PC-9 (cell line): ENCODE measurements at places on chromosomes 12 and 14. TPM values are rescaled to one million over a fixed set of nuclear protein-coding genes. Genes with fewer than 3 reads are reported as not detected.

DNA sequence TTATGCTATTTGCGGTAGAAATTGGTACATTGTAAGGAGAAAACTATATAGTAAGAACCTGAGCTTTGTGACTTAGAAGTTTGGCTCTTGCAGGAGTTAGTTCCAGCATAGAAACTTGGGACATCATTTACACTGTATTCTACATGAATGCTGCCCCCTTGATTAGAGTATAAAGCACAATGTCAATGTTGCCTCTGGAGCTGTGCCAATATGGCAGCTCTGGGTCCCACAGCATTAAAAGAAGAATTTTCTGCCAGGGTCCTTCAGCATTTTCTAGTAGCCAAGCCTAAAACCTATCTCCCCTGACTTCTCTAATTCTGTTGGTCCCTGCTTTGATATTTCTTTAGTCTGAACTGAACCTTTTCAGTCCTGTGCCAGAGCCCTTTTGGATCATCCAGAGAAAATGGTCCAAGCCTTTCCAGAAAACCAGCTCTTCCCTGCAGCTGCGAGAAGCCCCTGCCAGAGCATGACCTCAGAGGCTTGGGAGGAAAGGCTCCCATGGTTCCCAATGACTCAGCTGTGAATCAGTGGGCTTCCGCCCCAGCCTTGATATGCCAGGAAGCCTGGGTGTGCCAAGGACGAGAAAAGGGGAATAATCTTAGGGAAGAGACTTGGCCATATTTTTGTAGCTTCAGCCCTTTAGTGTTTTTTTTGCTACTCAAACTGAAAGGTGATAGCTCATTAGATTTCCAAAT lies 43.2 kb downstream of the PLEKHG7 start:
- peak; percentile 59 for DNase-seq
- H3K4me3 ChIP-seq = no peak overlapping the region
- H3K27ac ChIP-seq = peak overlapping the region; percentile 29; the same call in 1 of the 2 replicates
- no peaks in the 10 kb centered on the region for H3K27me3 ChIP-seq

DNA sequence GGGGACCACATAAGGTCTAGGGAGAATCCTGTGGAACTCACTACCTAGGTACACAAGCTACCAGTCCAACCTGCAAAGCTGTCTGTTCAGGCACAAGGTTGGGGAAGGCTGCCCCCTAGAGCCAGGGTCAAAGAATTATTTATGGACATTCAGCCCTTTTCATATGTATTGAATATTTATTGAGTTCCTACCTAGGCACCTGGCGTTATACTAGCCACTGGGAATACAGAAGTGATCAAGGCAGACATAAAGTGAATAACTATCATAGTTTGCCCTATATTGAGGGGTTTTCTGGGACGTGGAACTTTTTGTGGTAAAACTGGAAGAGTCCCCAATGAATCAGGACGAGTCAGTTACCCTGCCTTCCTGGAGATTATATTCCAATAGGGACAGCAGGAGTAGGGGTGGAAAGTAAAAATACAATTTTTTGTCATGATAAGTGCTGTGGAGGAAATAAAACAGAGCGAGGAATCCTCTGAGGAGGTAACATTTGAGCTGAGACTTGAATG lies 5.8 kb upstream of the SLC48A1 start:
- no peak overlapping the region for H3K4me3 ChIP-seq
- H3K27me3 ChIP-seq = no peaks in the 10 kb centered on the region
- no peak for DNase-seq
- peaks cover 70% of the 10 kb centered on the region for H3K4me1 ChIP-seq

DNA sequence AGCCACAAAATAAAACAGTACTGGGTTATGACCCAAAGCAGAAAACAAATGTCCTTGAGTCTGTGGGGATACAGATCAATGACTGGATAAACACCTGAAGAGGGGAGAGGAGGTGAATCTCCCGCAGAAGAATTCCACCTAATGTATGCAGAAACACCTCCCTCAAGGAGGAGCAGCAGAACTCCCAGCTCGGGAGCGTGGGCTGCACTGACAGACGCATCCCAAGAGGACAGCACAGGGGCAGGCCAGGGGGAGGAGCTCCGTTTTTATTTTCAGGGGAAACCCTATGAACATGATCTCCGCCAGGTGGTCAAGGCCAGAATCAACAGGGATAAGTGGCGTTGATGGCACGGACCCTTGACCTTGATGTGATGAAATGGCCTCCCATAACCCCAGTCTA lies 41.8 kb upstream of the PPP2R5C start:
- peaks cover 20% of the 10 kb centered on the region for H3K4me1 ChIP-seq
- H3K36me3 ChIP-seq = no peaks in the 10 kb centered on the region
- H3K4me3 ChIP-seq = no peak overlapping the region

- H3K4me3 ChIP-seq = no peak overlapping the region
- H3K4me1 ChIP-seq = no peaks in the 10 kb centered on the region
- no peak overlapping the region for H3K27ac ChIP-seq
- no peaks in the 10 kb centered on the region for H3K27me3 ChIP-seq
- DNase-seq = no peak
Observed at GRCh38 chr14:23047034-23047634, 5.1 kb downstream of the PSMB11 start.

DNA sequence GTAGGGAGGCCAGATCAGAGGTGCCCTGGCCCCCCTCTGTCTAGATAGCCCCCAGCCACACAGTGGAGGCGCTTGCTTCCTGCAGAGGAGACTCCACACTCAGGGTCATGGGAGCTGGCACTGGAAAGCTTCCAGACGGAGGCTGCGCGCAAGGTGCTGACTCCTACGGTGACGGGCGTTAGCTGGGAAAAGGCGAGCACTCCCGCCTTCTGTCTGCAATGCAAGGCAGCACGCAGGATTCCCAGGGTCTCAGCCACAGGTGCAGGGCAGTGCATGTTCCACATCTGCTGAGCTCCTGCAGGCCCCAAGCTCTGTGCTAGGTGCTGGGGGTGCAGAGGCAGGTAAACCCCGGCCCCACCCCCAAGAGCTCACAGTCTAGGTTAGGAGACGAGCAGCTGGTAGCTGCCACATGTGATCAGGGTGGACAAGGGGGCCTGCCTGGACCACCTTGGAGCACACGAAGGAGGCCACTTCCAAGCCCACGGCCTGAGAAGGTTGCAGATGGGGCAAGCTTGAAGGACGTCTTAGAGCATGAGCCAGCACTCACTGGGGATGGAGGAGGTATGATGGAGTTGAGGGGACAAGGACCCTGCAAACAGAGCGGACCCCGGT lies 310.9 kb upstream of the DIO3 start:
- no peaks in the 10 kb centered on the region for H3K4me1 ChIP-seq
- H3K27ac ChIP-seq = no peak overlapping the region
- H3K36me3 ChIP-seq = no peaks in the 10 kb centered on the region
- no peak overlapping the region for H3K4me3 ChIP-seq
- no peak for DNase-seq

DNA sequence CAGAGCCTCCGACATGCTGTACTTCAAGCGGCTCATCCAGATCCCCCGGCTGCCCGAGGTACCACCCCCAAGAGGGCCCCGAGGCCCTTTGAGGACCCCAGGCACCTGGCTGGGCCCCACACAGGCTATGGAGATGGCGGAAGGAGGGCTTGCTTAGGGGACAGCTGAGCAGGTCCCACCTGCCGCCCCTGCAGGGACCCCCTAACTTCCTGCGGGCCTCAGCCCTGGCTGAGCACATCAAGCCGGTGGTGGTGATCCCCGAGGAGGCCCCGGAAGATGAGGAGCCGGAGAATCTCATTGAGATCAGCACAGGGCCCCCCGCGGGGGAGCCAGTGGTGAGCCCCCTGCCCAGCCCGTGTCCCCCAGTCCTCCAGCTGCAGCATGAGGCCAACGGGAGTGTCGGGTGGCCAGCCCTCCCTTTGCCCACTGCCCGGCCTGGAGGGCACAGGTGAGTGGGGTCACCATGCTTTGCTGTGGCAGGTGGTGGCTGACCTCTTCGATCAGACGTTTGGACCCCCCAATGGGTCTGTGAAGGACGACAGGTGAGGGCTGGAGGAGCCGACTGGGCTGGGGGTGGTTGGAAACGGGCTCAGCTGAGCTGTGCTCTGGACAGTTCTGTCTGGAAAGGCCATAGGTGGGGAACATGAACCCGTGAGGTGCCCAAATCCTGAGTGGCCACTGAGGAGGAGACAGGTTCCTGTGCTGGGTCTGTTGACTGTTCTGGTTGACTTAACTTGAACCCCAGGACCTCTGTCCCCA lies 20.0 kb downstream of the HIP1R start:
- no peak for DNase-seq
- H3K4me3 ChIP-seq = no peak overlapping the region
- H3K27me3 ChIP-seq = no peaks in the 10 kb centered on the region
- H3K27ac ChIP-seq = no peak overlapping the region
- no peaks in the 10 kb centered on the region for H3K36me3 ChIP-seq

- no peaks in the 10 kb centered on the region for H3K36me3 ChIP-seq
- H3K4me1 ChIP-seq = no peaks in the 10 kb centered on the region
- no peak overlapping the region for H3K27ac ChIP-seq
- H3K27me3 ChIP-seq = peaks cover 45% of the 10 kb centered on the region
Observed at GRCh38 chr12:98743362-98743953, 98.4 kb downstream of the APAF1 start.

DNA sequence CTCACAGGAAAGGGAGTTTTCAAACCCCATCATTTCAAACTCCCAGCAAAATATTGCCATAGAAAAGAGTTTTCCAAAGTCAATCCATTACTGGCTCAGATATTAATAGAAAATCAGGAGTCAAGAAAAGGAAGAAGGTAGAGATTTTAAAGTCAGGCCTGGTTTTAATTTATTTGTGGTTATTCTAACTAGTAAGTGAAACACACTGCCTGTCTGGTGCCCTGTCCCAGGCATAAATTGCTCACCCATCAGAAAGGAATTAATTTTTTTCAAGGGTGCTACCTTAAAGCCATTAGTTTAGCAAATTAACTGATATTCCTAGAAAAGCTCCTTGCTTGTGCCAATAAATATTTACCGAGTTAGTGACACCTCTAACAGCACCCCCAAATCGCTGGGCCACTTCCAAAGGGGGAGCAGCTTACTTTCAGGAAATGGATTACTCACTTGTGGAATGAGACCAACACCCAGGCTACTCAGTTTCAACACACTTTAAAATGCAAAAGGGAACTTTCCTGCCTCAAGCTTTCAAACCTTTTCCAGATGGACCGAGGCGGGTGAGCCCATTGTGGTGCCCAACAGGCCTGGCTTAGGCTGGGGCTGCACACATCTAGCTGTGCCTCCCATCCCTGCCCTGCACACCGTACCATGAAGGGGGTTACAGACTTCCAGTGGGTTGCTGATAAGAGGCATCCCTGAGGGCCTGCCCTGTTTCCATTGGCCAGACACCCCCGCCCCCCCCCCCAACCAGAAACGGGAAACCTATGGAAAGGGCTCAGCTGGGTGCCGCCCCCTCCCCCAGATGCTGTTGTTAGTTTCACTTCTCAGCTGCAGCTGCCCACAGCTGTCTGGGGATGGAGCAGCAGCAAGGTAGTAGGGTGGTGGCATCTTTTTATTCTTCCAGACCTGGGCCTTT lies 117.2 kb downstream of the SAMD4A start:
- peak overlapping the region; percentile 57 for H3K27ac ChIP-seq
- H3K4me3 ChIP-seq = no peak overlapping the region
- H3K36me3 ChIP-seq = no peaks in the 10 kb centered on the region
- peaks cover 39% of the 10 kb centered on the region for H3K4me1 ChIP-seq
- no peaks in the 10 kb centered on the region for H3K27me3 ChIP-seq

GRCh38 chr14:65991104-65991503 lies 495.1 kb upstream of the CCDC196 start:
- H3K36me3 ChIP-seq = no peaks in the 10 kb centered on the region
- H3K4me3 ChIP-seq = no peak overlapping the region
- 0 out of 2 replicates have a peak, but pooled peaks cover 4% of the 10 kb centered on the region for H3K27me3 ChIP-seq
- no peak for DNase-seq

DNA sequence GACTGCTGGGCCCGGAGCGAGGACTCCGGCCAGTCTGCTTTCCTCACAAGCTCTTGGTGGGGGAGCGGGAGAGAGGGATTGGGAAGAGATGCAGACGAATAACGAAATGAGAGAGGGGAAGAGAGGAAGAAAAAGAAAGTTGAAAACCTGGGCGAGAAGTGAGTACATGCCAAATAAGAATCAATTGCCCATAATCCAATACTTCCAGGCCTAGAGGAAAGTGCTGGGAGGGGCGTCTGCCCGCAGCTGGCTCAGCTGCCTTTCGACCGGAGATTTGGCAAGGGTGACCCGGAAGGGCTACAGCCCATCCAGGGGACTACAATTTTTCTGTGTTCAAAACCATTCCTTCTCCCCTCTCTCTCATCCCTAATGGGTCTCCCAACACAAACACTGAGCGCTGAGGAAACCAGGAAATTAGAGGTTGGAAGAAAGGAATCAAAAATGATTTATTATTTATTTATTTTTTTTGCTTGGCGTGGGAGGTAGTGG lies 4.9 kb downstream of the NKX2-1 start:
- H3K4me1 ChIP-seq = no peaks in the 10 kb centered on the region
- H3K27me3 ChIP-seq = 0 out of 2 replicates have a peak, but pooled peaks cover 3% of the 10 kb centered on the region
- no peak overlapping the region for H3K4me3 ChIP-seq
- no peaks in the 10 kb centered on the region for H3K36me3 ChIP-seq
- no peak overlapping the region for H3K27ac ChIP-seq

DNA sequence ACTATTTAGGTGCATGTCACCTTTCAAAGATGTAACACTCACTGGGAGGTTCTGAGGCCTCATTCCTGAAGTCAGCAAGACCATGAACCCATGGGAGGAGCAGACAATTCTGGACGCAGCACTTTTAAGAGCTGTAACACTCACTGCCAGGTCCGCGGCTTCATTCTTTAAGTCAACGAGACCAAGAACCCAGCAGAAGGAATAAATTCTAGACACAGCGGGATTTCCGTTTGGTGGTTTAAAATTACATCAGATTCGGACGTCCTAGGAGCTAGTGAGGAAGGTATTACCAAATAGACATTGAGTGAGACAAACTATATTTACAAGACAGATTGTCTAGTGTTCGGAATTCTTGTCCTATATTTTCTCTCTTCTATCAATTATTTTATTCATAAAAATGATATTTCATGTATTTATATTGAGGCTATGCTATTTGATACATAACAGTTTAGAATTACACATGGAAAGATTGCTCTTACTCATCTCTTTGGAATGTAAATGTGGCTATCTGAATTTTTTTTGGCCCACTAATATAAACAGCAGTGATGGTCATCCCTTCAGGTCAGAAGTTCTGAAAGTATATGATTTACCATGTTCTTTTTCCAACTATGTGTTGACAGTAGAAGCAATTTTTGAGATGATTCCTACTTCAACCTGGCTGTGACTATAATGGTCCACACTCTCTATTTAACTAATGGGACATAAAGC lies 1973.0 kb upstream of the FLRT2 start:
- H3K27me3 ChIP-seq = no peaks in the 10 kb centered on the region
- no peaks in the 10 kb centered on the region for H3K4me1 ChIP-seq
- H3K36me3 ChIP-seq = no peaks in the 10 kb centered on the region
- H3K27ac ChIP-seq = no peak overlapping the region
- H3K4me3 ChIP-seq = no peak overlapping the region
- DNase-seq = no peak

- peak overlapping the region; percentile 91 for H3K27ac ChIP-seq
- H3K4me1 ChIP-seq = peaks cover 21% of the 10 kb centered on the region
- DNase-seq = peak; percentile 41
- H3K27me3 ChIP-seq = no peaks in the 10 kb centered on the region
Observed at GRCh38 chr14:73058922-73059673, 764 bp downstream of the RBM25 start.

GRCh38 chr12:85527192-85527591 lies 247.2 kb downstream of the ALX1 start:
- H3K4me1 ChIP-seq = no peaks in the 10 kb centered on the region
- H3K36me3 ChIP-seq = no peaks in the 10 kb centered on the region
- DNase-seq = no peak
- H3K27me3 ChIP-seq = no peaks in the 10 kb centered on the region
- no peak overlapping the region for H3K4me3 ChIP-seq
- H3K27ac ChIP-seq = no peak overlapping the region

Gene TESPA1
- total RNA-seq = not detected in 2 replicates

Gene CPNE8
- total RNA-seq = 10.7 and 18.3 TPM in 2 replicates

Gene LIN7A
- total RNA-seq = not detected in 2 replicates

Gene ACOT2
- 7.2 and 11.1 TPM in 2 replicates for total RNA-seq

Gene RFLNA
- not detected in 2 replicates for total RNA-seq

Gene MYH6
- not detected in 2 replicates for total RNA-seq

Gene TAC3
- not detected in 2 replicates for total RNA-seq

Gene GSC
- total RNA-seq = not detected in 2 replicates

Gene PMEL
- total RNA-seq = 8.7 and 12.6 TPM in 2 replicates
